LHCN-M2 (cell line): ENCODE measurements at places on chromosomes 6 and 20. TPM values are rescaled to one million over a fixed set of nuclear protein-coding genes. Genes with fewer than 3 reads are reported as not detected.
A peak's percentile ranks its signal among the peaks of the same experiment; 100 is the strongest.

- peak; percentile 37 for DNase-seq
These were observed 82.7 kb upstream of the FOXC1 start for GRCh38 chr6:1527073-1527457.

GRCh38 chr6:44642349-44642748 is 254.8 kb downstream of the CDC5L start:
- no peak for DNase-seq

DNA sequence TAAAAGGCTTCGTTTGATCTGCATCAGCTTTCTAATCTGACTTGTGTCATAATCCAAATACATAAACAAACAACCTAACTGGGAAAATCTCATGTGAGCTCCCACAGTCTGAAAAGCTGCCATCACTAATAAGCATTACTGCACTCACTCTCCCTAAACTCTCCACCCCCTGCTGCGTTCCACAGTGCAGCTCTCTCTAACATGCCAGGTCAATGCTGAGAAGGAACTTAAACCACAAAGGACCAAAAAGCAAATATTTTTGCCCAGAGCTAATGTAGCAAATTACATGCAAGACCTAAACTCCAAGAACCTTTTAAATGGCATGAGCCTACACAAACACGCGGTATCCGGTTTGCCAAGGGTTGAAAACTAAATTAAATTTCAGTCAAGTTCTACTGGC is 542.3 kb upstream of the JARID2 start:
- DNase-seq, result no peak

- DNase-seq, result no peak
These were observed 192.5 kb downstream of the PTPRK start for GRCh38 chr6:128327890-128328289.

DNA sequence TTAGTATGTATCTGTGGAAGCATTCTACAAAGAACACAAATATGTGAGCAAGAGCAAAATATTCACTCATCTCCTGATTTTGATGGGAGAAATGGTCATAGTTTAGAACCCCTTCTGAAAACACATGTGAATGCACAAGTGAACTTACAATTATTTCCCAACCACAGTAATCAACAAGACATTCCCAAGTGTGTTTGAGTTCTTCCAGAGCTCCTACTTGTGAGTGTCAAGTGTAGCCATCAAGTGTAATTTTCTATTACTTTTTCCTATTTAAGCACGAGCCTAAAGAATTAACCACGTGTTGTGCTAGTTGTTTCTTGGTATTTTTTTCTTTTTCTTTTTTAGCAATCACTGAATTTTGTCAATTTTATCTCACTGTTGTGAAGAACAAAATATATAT is 402.3 kb downstream of the NKAIN2 start:
- no peak for DNase-seq

DNA sequence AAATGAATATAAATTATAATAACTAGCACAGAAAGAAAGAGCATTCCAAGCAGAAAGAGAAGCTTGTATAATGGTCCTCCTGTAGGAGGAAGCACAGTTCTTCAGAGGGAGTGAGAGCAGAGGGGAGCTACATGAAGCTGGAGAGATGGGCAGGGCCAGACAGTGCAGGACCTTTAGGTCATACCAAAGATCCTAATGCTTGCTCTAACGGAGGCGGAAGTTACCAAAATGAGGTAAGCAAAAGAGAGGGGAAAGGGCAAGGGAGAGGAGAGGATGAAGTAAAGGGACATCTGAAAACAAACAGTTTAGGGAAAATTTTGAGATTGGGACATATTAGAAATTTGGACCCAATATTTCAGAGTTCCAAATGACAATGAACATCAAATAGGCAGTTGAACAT is 50.2 kb downstream of the HBS1L start:
- DNase-seq, result no peak

- no peak for DNase-seq
These were observed 6.6 kb downstream of the PPDPF start for GRCh38 chr20:63527184-63527583.

- no peak for DNase-seq
These were observed 38.6 kb downstream of the FAM162B start for GRCh38 chr6:116726947-116727346.

GRCh38 chr6:139973669-139974344 is 599.4 kb upstream of the CITED2 start:
- DNase-seq, result peak; percentile 89

Gene TAGAP
- not detected in 2 replicates for total RNA-seq

Gene ZFP57
- total RNA-seq, result not detected in 2 replicates

Gene PLEKHG1
- 0.06 TPM in 1 of 2 replicates, not detected in the other for total RNA-seq

Gene DDO
- total RNA-seq, result 2.6 and 3.3 TPM in 2 replicates
